ENCODE measurements at places on chromosomes 5 and 9.

DNA sequence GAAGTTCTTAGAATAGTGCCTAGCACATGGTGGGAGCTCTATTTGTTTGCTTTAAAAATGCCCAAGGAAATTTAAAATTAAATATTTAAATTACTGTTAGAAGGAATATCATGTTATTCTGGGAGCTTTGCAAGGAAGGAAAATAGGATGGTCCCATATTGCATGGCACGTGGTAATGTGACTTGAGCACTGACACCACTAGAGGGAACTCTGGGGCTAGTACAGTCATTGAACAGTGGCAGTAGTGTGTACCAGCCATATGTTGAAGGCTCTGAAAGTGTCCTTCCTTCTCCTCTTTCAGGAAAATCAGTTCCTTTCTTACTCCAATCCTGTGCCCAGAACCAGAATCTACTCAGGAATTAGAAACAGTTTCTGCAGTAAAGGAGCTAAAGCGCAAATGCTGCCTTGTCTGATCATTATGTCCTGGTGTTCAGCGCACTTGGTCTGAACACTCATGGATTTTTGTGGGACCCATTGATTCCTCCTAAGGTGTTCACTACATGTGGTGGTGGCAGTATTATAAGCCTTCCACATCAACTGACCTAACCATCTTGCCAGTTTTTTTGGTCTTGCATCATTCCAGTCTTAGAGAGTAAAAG is 54.1 kb downstream of the GDA start:
- DNase-seq, result no peak

GRCh38 chr5:75601996-75602395 is 9.3 kb upstream of the ANKDD1B start:
- DNase-seq, result no peak

GRCh38 chr5:132419502-132420468 is 50.3 kb downstream of the SLC22A5 start:
- peak; percentile 37 for DNase-seq

DNA sequence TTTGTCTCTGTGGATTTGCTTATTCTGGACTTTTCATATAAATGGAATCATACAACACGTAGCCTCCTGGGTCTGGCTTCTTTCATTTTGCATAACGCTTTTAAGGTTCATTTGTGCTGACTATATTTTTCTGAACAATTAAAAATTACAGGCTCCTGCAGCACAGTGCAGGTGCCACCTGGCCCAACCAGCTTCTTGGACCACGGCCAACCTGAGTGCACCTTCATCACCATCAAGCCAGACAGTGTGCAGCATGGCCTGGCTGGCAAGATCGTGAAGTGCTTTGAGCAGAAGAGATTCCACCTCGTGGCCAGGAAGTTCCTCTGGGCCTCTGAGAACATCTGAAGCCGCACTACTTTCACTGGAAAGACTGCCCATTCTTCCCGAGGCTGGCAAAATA is 53.5 kb upstream of the COL15A1 start:
- no peak for DNase-seq

- no peak for DNase-seq
Measured at GRCh38 chr5:122121479-122122465, 7.6 kb upstream of the ZNF474 start.

GRCh38 chr9:110282018-110282738 is 25.9 kb upstream of the TXN start:
- DNase-seq, result no peak

DNA sequence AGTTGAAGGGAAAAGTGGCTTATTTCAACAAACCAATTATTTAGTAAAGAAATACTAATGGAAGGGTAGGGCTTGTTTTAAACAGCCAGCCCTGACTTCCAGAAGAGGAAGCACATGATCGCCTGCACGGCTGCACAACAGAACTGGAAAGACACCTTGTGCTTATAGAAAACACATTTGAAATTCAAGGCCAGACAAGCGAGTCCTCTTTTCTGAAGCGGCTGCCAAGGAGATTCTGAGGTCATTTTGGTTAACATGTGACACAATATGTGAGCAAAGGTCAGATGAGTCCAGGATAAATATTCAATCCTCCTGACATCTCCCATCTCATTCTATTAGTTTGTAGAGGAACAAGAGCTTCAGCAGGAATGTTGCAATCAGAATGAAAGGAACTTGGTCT is 461.4 kb upstream of the ST8SIA4 start:
- DNase-seq, result no peak

DNA sequence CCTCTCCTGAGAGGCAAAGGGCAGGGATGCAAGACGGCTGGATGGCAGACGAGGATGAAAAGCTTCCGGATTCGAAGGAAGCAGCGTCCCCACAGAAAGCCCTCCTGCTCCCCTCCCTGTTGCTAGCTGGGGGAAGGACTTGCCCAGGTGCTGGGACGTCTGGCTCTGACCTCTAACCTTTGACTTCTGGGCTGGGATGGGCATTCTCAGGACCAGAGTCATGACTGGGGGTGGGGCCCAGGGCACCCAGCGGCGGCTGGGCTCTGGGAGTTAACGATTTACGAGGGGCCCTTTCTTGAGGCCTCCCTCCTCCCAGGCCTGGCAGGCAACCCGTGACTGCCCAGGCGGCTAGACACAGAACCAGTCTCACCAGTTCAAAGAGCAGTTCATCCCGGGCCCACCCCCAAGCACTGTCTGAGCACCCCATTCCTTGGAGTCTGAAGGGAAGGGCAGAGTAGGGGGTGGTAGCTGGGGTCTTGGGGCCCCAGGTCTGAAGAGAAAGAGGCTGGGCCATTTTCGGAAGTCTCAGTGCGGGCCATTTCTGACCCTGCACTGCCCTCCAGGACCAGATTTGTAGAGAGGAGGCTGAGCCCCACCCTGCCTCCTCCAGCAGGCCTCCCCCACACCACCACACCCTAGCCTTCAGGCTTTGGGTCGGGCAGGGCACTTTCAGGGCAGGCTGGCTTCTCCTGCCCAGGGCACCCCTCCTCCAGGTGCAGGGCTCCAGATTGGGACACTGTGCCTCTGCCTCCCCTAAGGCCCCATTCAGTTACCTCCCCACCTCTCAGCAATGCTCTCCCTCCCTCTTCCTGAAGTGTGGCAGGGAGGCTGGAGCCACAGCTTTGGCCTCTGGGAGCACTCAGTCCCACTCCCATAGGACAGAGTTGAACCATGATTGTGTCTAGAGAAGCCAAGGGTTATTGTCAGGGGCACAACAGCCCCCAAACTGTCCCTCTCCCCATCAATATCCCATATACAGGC is 5.0 kb upstream of the CXXC5 start:
- DNase-seq, result no peak

GRCh38 chr9:7001571-7001970 is 243.8 kb downstream of the KDM4C start:
- DNase-seq, result no peak

All from stimulated activated CD8-positive, alpha-beta memory T cell treated with anti-CD3 and anti-CD28 coated beads, Interleukin-4, amount 100 ng/mL, for 4 hours (primary cell).